ENCODE measurements at places on chromosomes 1 and 21.

GRCh38 chr1:38059635-38060250, 13.2 kb upstream of the POU3F1 start:
- no peak for DNase-seq

DNA sequence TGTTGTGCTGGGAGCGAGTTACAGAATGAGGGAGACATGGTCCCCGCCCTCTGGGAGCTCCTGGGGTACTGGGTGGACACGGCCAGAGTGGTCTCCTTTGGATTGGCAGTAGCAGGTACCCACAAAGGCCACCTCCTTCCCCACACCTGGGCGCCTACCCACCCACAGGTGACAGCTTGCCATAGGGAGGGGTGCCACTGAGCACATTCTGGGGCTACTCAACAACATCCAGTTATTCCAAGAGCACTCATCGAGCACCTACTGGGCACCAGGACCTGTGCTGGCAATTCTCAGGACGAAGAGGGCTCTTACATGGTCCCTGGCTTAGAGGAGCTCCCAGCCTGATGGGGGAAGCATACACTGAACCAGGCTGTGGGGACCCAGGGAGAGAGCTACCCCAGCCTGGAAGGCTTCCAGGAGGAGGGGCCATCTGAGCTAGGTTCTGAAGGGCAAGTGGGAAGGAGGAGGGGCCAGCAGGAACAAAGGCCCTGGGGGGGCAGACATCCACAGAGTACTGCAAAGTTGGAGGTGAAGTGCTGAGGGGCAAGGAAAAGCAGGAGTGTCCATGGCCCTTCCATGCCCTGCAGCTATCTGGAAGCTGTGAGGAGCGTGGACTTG, 22.0 kb downstream of the MRPL37 start:
- DNase-seq = no peak

GRCh38 chr1:109532365-109533136, 7.1 kb upstream of the GPR61 start:
- peak; percentile 86 for DNase-seq

- DNase-seq = no peak
Measured at GRCh38 chr1:99146129-99146848, 118.0 kb upstream of the PLPPR4 start.

- no peak for DNase-seq
Measured at GRCh38 chr1:147902253-147902845, at the start of gene GJA8. Gene GJA8, plus strand, starts transcription at chr1:147902795. Its CDS starts 5,161 bp downstream, at chr1:147907956.

DNA sequence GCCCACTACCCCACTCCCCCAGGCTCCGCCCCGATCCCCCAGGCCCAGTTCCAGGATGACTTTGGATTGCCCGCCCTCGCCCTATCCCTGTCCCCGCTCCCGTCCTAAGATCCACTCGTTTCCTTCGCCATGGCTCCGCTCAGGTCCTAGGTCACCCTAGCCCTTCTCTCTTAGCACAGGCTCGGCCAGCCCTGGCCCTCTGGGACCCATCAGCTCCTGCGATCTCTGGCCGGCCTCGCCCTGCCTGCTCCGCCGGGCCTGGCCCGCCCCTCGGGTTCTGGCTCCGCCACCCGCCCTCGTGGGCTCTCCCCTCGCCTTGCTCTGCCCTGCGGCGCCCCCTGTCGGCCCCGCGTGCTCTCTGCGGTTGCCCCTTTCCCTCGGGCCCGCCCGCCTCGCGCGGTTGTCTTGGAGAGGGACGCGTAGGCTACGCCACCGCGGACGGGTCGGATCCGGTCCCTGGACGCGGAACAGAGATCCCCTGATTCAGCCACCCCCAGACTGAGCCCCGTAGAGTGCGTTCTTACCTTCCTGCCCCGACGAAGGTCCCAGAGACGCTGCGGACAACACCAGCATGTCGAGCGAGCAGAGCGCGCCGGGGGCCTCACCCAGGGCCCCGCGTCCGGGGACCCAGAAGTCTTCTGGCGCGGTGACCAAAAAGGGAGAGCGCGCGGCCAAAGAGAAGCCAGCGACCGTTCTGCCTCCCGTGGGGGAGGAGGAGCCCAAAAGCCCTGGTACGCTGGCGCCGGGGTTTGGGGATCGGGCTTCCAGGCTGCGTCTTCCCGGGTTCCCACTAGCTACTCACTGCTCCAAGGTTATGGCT, at the start of gene LRRC71:
Gene LRRC71 (plus strand): TSS at position 400 of the 820 bp plus-strand sequence. CDS start 172 bp downstream, at position 572.
- DNase-seq = peak; percentile 91

DNA sequence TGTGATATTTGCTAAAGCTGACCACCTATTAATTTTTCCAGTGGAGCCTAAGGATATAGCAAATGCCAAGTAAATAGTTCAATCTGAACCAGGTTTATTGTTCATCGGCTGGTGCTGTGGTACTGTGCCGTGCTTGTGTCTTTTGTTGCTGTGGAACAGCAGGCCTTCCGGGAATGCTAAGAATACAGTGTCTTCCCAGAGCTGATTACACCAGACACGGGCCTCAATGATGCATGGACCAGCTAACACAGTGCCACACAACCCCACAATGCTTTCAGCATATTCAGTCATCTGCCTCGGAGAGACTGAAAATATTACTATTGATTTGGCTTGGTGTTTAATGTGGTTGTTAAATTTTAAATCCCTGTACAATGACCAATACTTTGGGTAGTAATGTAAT, 415.4 kb downstream of the PTBP2 start:
- no peak for DNase-seq

GRCh38 chr1:24748191-24749121, 3.2 kb downstream of the CLIC4 start:
- no peak for DNase-seq

DNA sequence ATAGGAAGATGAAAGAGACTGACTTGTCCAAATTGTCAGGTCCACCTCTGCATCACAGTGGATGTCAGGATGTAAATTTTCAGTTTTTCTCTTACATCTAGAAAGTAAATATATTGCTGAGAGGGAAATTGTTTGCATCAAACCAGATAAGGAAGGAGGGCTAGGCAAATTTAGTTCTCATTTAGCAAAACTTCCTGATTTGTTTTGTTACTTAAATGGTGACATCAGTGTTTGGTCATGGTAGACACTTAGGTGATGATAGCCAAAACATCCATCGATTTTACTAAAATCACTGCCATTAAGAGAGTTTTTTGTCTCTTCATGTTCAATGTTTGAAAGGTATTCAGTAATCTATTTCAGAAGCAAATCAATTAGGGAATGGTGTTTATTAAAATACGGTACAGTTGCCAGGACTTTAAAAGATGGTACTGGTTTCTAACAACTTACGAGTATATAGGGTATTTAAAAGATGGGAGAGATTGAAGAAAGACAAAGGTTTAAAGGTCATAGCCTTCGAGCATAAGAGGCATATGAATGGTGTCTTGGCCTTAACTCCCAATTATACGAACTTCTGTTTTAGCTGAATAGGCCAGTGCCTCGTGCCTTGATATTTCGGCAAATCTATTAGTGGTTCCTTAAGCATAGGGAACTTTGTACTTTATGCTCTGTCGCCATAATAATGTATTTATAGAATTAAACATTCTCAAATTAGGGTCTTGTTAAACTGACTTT, 3.0 kb downstream of the IER5 start:
- DNase-seq = no peak

DNA sequence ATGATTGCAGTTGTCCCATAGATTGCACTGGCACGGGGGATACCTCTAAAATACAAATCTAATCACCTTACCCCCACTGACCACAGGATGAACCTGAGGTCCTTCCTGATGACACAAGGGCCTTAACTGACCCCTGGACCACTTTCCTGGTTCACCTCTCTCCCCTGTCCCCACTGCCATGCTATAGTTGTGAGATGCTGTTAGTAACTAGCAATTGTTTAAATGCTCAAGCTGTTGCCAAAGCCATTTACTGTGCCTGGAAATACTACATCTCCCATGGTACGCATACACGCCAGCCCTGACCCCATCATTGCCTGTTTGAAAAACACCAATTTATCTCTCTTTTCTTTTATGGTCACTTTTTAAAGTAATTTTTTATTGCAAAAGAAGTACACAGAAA, 29.1 kb upstream of the RGS8 start:
- no peak for DNase-seq

GRCh38 chr1:202553560-202554038, 156.7 kb downstream of the SYT2 start:
- DNase-seq = no peak

DNA sequence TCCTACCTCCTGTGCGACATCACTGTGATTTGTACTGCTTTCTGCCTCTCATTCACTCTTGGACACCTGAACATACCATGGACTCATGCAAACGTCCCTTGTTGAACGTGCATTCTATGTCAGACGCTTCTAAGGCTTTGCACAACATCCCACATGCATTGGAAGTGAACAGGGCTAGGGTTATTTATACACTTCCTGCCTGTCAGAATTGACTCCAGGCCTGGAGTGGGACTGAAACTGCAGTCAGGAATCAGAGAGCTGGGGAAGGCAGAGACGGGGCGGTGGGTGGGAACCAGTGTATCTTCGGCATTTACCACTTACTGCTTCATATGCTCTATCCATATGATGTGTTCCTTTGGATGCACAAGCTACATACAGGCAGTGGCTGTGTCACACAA, 81.4 kb upstream of the GALNT2 start:
- DNase-seq = no peak

DNA sequence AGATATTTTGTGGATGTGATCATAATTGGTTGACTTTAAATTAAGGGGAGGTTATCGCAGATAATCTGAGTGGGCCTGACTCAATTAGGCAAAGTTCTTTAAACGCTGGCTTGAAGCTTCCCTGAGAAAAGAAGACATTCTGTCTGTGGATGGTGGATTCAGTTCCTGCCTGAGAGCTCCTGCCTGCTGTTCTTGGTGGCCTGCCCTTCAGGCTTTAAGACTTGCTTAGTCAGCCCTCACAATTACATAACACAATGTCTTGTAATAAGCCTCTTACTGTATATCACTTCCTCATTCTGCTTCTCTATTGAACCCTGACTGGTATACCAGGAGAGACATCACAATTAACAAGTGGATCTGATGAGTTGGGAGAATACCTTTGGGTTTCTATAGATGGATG, 50.2 kb downstream of the KCNJ6 start:
- no peak for DNase-seq

- no peak for DNase-seq
Measured at GRCh38 chr1:167345386-167345733, 124.7 kb downstream of the POU2F1 start.

- DNase-seq = no peak
Measured at GRCh38 chr1:100452641-100453040, 85.3 kb upstream of the GPR88 start.

- no peak for DNase-seq
Measured at GRCh38 chr1:209871006-209871405, 43.2 kb downstream of the UTP25 start.

- no peak for DNase-seq
Measured at GRCh38 chr21:44757731-44758130, 43.9 kb downstream of the UBE2G2 start.

GRCh38 chr21:45615145-45615711, 28.3 kb upstream of the PCBP3 start:
- no peak for DNase-seq

DNA sequence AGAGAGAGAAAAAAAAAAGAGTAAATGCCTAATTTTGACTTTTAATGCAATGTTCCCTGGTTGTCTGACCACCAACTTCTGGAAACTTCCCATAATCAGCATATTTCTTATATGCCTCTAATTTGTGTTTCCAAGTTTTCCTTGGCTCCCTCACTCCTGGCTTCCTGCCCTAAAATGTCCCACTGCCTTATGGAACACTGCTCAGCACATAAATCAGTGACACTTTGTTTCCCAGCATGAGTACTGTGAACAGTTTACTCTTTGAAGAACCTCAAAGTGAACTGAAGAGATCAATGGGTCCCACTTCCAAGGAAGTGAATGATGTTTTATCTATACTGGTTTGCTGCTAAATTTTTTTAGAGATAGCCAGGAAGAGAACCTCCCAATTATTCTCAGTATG, 271.3 kb upstream of the PRMT6 start:
- DNase-seq = no peak

DNA sequence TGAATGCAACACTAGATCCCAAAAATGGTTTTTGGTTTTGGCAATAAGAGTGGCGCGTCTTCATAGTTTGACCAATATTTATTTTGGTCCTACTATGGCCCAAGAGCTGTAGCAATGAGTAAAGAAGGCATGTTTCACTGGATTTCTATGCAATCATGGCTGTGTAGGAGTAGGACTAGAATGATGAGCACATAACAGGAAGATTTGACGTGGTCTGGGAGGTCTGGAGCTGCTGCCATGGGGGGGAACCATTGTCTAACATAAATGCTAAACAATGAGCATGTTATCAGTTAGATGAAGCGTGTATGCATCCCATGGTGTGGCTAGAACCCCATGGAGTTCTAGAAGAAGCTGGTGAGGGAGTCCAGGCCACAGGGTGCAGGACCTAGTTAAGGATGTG, 38.3 kb downstream of the OLIG1 start:
- no peak for DNase-seq

DNA sequence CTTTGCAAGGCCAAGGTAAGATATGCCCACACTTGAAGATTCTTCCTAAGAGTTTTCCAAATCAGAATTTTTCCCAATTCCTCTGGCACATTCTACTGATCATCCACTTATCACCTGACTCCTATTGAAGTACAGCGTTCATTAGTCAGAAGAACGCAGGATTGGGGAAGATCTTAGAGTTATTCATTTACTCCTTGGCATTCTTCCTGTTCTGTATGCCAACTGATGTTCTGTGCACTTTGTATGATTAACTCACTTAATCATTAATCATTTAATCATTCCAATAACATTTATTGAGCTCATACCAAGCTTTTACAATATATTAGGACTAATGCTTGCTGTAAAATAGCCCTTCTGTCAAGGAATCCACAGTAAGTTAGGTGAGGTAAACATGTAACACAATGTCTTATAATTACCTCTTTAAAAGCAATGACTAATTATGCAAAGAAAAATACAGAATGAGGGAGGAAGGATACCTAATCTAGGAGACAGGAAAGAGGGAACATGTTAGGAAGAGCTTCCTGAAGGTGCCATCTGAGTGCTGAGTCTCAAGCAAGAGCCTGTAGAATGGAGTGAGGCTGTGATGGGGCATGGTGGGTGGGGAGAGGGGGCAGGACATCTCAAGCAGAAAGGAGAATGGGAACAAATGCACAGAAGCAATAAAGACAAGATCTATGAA, 71.1 kb upstream of the DPT start:
- no peak for DNase-seq

- DNase-seq = no peak
Measured at GRCh38 chr21:21156957-21157356, 158.7 kb downstream of the NCAM2 start.

DNA sequence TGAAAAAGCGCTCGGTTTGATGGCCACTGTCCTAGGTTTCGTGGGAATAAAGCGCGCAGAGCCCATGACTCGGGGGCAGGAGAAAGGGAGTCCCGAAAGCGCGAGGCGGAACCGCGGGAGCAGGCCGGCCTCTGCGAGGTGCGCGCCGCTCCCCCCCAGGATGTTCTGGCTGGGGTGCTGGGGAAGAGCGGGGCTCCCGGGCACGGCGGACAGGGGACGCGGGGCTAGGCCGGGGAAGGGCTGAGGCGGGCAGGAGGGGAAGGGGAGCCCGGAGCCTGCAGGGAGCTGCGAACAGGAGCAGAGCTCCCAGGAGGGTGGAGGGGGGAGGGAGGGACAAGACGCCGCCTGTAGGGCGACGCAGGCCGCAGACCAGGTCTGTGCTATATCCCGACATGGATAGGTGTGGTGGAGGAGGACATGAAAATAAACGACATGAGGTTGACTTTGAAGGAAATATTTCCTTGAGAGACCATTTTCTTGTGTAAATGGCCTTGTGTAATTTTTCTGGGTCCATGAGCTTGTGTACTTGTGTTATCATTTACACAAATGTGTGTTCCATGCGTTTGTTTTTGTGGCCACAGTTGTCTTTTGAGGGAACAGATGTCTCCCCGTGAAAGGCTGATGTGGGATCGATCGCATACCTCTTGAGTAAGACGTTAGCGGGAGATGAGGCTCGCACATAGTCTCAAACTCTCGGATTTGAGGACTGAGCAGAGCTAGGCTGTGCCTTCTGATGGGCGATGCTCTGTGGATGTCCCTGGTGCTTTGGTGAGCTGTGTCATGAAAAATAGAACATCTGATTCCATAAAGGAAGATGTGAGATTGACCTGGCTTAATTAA, 1.3 kb downstream of the PCNT start:
- peak; percentile 66 for DNase-seq
